ENCODE measurements at places on chromosomes 1 and 21.

- no peak for DNase-seq
Measured at GRCh38 chr1:21620011-21620410, 49.1 kb downstream of the RAP1GAP start.

GRCh38 chr21:36881228-36881627 lies 85.2 kb downstream of the HLCS start:
- DNase-seq, result no peak

- DNase-seq, result no peak
Measured at GRCh38 chr1:67750691-67751054, 65.7 kb downstream of the GADD45A start.

DNA sequence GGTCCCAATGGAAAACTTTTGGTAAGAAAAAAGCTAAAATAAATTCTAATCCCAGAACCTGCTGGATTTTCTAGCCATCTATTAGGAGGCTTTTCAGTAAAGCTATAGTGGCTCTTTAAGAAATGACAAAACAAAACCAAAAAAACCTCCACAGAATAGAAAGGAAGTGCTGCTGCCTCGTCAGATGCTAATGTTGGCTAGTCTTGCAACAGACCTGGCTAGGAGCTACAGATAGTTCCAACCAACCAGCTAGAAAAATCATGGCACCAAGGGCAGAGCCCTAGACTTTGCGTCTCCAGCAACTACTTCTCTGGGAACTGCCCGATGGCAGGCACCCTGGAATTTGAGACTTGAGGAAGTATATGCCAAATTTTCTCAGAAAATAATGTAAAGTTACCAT lies 7.6 kb downstream of the CD101 start:
- DNase-seq, result no peak

DNA sequence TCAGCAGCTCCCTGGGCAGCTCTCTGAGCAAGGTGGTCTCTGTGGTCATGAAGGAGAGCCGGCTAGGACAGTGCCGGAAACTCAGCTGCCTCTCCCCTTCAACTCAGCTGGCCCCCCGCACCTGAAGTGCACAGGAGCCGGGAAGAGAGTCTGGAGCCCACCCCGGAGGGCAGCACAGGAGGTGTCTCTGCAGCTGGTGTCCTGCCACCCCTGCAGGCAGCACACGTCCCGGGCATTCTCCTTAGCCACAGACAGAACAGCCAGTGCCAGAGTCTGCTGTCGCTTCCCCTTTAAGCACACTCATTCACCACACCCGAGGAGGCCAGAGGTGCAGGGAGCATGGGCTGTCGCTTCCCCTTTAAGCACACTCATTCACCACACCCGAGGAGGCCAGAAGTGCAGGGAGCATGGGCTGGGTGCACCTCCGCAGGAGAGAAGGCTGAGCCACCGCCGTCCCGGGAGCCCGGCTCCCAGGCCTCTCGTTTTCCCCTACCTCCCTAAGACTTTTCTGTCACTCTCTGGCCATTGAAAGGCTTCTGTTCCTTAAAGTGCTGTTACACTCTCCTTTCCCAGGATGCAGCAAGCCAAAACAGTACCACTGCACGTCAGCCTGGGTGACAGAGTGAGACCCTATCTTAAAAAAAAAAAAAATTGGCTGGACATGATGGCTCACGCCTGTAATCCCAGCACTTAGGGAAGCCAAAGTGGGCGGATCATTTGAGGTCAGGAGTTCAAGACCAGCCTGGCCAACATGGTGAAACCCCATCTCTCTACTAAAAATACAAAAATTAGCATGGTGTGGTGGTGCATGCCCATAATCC lies 16.9 kb upstream of the SAMD11 start:
- DNase-seq, result no peak

GRCh38 chr1:182278144-182279054 lies 113.2 kb downstream of the GLUL start:
- DNase-seq, result no peak

- DNase-seq, result no peak
Measured at GRCh38 chr1:101275672-101276071, 38.9 kb downstream of the S1PR1 start.
